ENCODE measurements at places on chromosomes 5 and 9.

GRCh38 chr9:107881626-107882300 lies 392.2 kb upstream of the KLF4 start:
- no peak for DNase-seq

DNA sequence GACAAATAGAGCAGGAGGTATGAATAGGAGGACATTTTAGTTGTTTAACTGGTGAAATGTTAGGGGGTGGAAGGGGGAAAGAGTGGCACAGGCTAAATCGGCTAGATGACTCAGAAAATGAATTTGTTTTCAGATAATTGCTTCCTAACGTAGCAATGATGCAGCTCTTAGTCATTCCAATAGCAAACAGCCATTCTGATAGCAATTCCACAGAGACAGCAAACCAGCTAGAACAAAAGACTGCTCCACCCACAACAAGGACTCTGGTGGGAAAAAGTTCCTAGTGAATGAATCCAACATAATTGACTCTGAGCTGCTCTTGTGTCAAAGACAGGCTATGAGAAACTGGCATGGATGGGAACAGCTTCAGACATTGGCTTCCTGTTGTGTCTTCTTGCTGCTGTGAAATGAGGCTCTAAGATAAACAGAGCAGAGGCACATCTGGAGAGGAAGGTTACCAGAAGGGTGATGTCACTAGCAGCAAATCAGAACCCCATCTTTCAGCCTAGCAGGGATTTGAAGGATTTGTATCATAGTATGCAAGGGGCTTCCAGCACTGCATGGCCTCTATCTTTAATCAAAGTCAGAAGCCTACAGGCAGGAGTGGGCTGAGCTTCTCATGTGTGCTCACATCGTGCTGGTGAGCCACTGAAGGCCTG lies 28.1 kb upstream of the F2RL1 start:
- DNase-seq, result no peak

GRCh38 chr5:27494887-27495286 lies 456.5 kb upstream of the CDH9 start:
- no peak for DNase-seq

- DNase-seq, result no peak
These were observed 200.2 kb upstream of the TARS1 start for GRCh38 chr5:33240558-33240957.

- DNase-seq, result no peak
These were observed 99.9 kb upstream of the ZNF618 start for GRCh38 chr9:113776194-113776593.

DNA sequence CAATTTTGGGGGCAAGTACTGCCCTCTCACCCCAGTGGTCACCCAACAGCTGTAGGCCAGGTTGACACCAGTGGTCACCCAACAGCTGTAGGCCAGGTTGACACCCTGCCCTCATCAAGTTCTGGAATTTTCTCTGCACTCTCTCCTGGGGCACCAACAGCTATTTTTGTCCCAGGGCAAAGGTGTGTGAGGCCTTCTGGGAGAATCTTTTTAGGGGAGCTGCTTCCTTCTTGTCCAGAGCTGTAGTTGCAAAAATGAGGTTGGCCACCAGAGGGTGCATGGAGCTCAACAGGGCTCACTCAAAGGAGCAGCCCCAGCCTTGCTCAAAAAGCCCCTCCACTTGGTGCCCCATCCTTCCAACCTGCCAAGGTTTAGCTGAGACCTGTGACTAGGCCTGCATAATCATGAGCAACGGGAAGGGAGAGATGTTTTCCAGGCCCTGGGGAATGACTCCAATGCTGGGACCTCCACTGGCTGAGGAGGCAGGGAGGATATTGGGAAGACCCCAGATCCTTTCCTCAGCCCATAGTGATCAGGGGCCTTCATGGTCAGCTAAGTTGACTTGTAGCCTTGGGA lies 10.6 kb upstream of the P4HA2 start:
- peak; percentile 55 for DNase-seq

DNA sequence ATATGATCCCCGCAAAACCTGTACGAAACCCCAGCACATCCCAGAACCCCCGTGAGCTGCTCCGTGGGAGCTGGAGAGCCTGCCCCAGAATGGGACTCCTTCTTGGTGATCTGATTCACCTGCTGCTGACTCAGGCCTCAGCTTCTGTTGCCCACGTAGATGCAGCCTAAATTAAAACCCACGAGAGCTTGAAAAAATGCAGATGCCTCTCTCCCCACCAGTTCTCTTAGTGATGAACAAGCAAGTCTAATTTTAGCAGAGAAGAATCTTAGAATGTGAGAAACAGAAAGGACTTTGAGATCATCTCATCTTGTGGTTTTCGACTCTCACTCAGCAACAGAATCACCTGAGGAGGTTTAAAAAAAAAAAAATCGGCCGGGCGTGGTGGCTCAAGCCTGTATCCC lies 57.6 kb downstream of the TMOD1 start:
- no peak for DNase-seq

GRCh38 chr9:79014929-79015699 lies 556.7 kb upstream of the TLE4 start:
- no peak for DNase-seq

All from activated CD8-positive, alpha-beta memory T cell treated with anti-CD3 and anti-CD28 coated beads for 48 hours (primary cell).